Stomach (tissue), 19 donors: ENCODE measurements at places on chromosomes 1 and 21.

DNA sequence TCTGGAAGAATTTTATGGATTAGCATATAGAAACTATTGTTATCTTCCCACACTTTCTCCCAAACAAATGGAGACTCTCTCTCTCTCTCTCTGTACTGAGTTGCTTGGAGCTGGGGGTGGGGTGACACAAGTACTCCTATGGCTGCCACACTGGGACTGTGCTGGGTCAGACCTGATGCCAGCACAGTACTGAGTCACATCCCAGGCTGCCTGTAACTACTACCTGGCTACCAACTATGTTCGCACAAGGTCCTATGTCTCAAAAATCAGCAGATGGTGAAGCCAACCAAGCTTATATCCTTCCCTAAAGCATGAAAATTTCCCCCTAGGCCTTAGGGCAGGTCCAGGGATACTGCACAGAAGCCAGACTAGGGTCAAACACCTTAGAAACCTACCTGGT is 66.6 kb downstream of the FAF1 start:
- no peak for DNase-seq

GRCh38 chr1:183178545-183178944 is 7.5 kb upstream of the LAMC2 start:
- DNase-seq, result no peak

DNA sequence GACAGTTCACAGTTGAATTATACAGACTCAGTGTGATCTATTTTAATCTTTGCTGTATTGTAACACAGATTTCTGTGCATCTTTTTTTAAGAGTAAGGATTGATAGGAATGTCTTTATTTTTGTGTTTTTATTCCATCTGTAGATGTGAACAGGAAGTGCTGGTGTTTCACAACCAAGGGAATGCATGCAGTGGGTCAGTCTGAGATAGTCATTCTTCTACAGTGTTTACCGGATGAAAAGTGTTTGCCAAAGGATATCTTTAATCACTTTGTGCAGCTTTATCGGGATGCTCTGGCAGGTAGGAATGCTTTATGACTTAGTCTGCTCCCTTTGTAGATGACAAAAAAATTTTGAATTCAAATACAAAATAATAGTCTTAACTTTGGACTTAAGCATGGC is 84.5 kb downstream of the CC2D1B start:
- peak; percentile 13 for DNase-seq

GRCh38 chr1:110085671-110086070 is 15.2 kb upstream of the ALX3 start:
- no peak for DNase-seq

- DNase-seq, result no peak
Measured at GRCh38 chr1:97412166-97412565, 508.7 kb downstream of the DPYD start.

- no peak for DNase-seq
Measured at GRCh38 chr1:155673003-155673402, 15.6 kb downstream of the YY1AP1 start.

GRCh38 chr1:199447906-199448305 is 579.6 kb upstream of the NR5A2 start:
- DNase-seq, result no peak

DNA sequence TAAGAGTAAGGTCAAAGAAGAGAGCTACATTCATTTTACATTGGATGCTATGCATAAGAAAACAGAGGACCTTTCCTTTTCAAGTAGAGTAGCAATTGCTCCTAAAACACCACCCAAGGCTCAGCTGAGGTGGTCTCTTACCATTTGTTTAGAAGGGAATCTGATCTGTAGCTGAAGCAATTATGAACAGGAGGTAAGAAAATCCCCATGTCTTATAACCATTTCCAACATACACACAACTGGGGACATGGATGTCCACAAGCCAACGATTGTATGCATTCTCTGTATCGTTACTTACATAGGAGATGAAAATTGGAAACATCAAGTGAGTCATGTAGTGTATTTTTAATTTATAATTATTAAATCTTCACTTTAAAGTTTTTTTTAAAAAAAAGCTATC is 132.0 kb downstream of the AKT3 start:
- no peak for DNase-seq

GRCh38 chr1:187042538-187042937 is 213.8 kb downstream of the PLA2G4A start:
- no peak for DNase-seq

DNA sequence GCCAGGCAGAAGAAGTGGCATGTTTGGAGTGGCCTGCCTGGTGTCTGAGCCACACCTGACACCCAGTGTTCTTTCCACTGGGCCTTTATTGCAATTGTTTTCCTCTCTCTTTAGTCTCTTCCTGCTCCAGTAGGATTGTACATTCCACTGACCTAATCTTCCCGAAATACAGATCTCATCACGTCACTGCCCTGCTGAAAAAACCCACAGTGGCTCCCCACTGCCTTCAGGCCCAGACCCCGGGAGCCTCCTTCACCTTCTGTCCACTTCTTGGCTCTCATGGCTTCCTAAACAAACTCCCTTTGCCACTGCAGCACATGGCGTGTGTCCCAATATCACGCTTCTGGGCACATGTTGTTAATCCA is 25.3 kb upstream of the ATP5PO start:
- no peak for DNase-seq

DNA sequence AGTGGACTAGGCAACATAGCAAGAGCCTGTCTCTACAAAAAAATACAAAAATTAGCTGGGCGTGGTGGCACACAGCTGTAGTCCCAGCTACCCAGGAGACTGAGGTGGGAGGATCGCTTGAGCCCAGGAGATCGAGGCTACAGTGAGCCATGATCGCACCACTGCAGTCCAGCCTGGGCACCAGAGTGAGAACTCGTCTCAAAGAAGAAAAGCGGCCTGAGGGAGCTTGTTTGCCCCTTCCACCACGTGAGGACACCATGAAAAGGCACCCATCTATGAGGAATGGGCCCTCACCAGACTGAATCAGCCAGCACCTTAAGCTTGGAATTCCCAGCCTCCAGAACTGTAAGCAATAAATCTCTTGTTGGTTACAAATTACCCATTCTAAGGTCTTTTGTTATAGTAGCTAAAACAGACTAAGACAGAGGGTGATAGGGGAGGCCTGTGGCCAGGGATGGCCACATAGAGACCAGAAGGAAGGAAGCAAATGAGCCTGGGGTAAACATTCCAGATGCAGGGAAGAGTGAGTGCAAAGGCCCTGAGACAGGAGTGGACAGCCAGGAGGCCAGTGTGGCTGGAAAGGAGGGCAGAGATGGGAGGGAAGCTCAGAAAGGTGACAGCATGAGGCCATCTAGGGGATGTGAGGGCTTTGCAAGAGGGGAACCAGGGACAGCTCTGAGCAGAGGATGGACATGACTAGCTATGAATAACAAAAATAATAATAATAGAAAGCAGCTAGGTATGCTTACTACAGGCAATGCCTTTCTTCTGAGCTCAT is 120.1 kb downstream of the MATN1 start:
- no peak for DNase-seq

DNA sequence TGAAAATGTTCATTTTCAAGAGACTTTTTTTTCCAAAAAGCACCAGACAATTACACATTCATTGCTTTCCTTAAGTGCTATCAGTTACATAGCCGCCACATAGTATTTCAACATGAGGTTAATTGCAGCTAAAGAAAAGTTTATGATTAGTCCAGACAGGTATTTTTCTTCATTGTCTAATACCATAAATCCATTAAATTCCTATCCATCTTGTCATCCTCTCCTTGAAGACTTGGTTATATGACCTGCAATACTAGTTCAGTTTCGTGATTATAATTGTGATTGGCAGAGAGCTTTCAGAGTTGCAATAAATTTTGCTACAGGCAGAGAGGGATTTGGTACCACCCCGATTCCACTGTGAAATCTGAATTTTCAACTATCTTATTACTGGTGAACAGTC is 437.7 kb downstream of the GPATCH2 start:
- DNase-seq, result no peak

GRCh38 chr21:46482225-46482845 is 23.6 kb downstream of the DIP2A start:
- DNase-seq, result no peak

DNA sequence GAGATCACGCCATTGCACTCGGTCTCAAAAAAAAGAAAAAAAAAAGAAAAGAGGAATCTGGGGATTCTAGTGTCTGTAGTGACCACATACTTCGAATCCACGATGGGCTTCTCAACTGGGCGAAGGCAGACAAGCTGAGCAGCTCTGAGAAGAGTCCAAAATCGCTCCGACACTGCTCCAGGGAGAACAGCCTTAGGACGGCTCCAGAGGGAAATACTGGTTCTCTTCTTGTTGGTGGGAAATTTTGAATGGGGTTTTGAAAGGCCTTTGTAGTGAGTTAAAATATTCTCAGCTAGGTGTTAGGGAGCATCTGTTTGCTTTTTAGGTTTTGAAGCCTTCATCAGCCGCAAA is 18.3 kb upstream of the HJV start:
- DNase-seq, result no peak

- no peak for DNase-seq
Measured at GRCh38 chr1:106222403-106222802, 834.1 kb upstream of the PRMT6 start.
